ENCODE measurements at places on chromosomes 13 and 19.

DNA sequence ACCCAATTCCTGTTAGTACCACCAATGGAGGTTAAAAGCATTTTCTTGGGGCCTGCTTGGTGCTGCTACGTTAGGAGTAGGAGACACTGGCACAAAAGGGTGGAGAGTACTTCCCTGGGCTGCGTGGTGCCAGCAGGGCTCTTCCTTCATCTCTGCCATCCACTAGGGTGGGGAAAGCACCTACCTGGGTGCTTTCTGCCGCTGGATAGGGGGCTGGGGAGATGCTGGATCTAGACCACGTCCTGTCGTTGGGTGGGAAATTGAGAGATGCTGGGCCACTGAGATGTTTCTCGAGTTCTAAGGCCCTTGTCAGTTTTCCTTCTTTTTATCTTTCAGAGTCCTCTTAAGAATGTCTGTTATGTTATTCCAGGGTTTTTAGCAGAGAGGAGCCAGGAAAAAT lies 6.7 kb upstream of the FCGBP start:
- no peak for DNase-seq

GRCh38 chr13:82202398-82202797 lies 1679.9 kb downstream of the SLITRK1 start:
- no peak for DNase-seq

- DNase-seq = no peak
Measured at GRCh38 chr19:8503510-8503909, 1.1 kb upstream of the PRAM1 start.

DNA sequence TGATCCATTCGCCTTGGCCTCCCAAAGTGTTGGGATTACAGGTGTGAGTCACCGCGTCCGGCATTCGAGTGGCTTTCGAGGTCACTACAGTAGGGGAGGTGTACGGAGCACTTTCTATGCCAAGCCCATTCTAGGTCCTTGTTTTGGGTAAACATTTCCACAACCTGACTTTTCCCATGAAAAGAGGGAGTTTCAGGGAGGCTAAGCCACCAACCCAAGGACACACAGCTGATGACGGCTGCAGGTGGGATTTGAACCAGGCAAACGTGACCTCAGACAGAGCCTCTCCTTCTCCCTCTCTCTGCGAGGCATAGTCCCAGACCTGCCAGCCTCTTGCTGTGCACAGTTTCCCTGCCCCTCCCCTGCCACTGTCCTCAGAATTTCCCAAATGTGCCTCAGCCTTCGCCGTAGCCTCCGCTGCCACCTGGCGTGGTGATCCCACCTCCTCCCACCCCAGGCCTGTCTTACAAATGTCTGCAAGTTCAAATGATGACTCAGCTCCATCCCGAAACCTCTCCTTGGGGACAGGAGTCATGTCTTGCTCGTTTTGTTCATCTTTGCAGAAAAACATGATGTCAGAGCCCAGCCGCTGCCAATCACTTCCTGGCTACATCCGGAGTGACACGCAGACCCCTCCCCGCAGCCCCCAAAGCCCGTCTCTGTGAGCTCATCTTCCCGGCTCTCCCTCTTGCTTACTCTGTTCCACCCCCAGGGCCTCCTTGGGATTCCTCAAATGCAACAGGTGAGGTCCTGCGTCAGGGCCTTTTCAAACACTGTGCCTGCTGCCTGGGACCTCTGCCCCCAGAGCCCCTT lies 6.6 kb upstream of the GADD45B start:
- DNase-seq = no peak

- no peak for DNase-seq
Measured at GRCh38 chr13:75390229-75390628, 91.7 kb downstream of the TBC1D4 start.

GRCh38 chr13:94658926-94659597 lies 53.3 kb downstream of the SOX21 start:
- DNase-seq = no peak

DNA sequence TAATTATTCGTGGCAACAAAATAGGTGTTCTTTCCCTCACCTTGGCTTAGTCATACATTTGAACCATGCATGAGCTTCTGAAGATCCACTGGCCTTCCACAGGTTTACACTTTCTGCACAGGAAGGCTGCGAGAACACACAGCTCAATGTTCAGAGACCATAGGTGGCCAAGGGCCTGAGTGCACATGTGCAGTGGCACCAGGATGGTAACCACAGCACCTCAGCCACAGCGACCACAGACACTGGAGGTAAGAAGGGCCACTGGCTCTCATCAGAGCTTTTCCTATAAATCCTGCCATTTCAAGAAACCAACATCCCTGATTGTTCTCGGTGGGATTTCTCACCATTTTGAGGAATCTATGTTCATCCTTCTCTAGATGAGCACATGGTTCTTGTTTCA lies 1.6 kb downstream of the DCLK1 start:
- DNase-seq = no peak

DNA sequence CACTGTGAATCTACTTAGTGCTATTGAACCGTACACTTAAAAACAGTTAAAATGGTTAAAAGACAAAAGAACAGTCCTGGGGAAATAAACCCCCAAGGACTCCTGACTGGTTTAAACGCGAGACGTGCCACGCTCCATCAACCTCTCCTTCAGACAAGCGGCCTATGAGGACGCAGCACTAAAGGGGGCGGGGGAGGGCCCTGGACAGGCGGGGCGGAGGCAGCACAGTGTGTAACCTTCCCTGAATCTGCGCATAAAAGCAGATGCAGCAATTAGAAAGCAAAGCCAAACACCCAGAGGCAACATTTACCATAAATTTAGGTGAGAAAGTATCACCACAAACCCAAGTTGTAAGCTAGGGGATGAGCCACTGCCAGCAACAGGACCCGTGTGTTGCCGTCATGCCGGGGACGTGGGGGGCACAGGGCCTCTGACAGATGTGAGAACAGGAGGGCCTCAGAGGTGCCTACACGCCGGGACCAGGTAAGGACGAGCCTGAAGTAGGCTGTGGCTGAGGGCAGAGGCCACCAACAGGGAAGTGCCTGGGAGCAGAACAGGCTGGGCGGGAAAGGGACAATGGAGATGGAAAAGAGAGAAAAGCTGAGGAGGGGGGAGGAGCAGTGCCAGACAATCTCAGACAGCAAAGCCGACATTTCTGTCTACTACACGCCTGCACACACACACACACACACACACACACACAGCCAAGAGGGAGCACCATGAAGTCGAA lies 15.3 kb upstream of the ADPRHL1 start:
- no peak for DNase-seq

GRCh38 chr13:48096670-48097069 lies 1.8 kb upstream of the MED4 start:
- DNase-seq = no peak

GRCh38 chr19:53008061-53008778 lies 5.5 kb upstream of the ERVV-1 start:
- no peak for DNase-seq

- DNase-seq = no peak
Measured at GRCh38 chr19:33320636-33321035, 18.3 kb upstream of the CEBPA start.

- DNase-seq = no peak
Measured at GRCh38 chr19:35205733-35206323, 22.7 kb downstream of the FAM187B start.

Measured in cortex of kidney (tissue), 1 donor.